ENCODE measurements at places on chromosomes 3 and 15.

GRCh38 chr3:15428539-15428938 lies 1.1 kb downstream of the EAF1 start:
- no peak for DNase-seq

- DNase-seq = peak; percentile 23
Observed at GRCh38 chr3:176814285-176814684, 383.0 kb downstream of the TBL1XR1 start.

GRCh38 chr3:126442856-126443242 lies 32.8 kb downstream of the ZXDC start:
- DNase-seq = no peak

DNA sequence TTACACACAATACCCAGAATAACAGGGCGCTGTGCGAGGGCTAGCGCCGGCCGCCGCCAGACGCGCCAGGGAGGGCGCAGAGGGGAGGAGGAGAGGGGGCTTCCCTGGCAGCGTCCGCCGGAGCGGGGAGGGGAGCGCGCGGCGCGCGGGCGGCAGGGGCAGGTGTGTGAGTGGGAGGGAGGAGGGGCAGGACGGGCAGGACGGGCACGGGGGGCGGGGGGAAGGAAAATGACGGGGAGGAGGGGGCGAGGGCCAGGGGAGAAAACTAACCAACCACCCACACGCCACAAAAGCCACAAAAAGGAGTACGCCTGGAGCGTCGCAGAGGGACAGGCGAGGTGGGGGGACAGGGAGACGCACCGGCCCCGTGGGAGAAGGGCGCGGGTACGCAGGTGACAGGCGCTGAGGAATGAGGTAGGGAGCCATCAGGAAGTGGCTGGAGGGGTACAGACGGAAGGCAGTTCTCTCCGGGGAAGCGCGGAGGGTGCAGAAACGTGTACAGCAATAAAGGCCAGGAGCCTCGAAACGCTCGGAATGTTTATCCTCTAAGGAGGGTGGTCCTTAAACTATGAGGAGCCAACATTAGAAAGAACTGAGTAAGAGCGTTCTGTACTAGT lies 610 bp upstream of the SATB1 start:
- DNase-seq = no peak

DNA sequence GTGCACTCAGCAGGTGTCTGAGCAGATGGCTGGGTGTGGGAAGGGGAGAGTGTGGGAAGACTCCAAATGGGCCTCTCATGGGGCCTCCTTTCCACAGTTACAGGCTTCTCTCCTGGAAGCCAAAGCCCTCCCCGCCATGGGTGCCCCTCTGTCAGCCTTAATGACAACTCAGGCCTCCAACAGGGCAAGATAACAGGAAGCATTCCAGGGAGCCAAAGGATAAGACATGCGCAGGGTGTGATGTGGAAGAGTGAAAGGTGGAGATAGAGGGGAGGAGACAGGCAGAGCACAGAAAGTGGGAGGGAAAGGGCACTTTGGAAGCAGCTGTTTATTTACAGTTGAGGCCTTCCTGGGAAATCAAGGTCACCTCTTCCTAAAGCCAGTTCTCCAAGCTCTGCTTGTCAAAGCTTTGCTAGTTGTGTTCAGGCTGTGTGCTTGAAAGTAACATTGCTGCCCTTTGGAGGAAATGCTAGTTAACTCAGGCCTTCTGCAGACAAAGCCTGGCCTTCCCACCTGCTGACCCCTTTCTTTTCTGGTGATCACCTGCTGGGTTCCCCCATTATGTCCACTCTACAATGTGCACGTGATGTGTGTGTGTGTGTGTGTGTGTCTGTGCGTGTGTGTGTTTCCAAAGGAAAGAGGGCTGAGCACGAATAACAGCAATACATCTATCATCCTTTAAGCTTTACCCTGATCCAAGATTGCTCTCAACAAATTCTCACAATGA lies 35.2 kb upstream of the SMAD3 start:
- no peak for DNase-seq

GRCh38 chr15:85532689-85533088 lies 152.3 kb downstream of the AKAP13 start:
- DNase-seq = no peak

- DNase-seq = no peak
Observed at GRCh38 chr15:35929740-35930444, 383.9 kb upstream of the DPH6 start.

- DNase-seq = no peak
Observed at GRCh38 chr3:73614419-73614818, 10.3 kb downstream of the PDZRN3 start.

- no peak for DNase-seq
Observed at GRCh38 chr15:22942306-22942855, 37.8 kb downstream of the CYFIP1 start.

DNA sequence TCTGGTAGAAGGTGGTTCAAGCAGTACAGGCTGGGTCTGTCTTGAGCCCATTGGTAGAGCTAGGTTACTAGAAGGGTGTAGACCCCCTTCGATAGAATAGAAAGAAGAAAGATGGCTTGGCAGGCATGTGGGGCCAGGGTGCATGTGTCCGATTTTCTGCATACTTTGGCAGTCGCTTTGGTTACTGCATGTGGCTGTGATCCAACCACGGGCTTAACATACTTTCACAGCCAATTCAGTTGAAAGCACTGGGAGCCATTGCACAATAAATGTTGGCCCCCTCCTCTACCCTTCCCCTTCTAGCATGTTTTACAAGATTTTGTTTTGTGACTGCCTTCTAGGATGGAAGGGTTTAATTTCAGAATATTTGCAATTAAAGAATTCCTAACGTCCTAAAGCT lies 7.2 kb downstream of the ARID3B start:
- DNase-seq = no peak

- no peak for DNase-seq
Observed at GRCh38 chr3:123099331-123100192, 32.7 kb downstream of the PDIA5 start.

Measured in GM19239 (cell line).